ENCODE measurements at places on chromosomes 12 and 14.

DNA sequence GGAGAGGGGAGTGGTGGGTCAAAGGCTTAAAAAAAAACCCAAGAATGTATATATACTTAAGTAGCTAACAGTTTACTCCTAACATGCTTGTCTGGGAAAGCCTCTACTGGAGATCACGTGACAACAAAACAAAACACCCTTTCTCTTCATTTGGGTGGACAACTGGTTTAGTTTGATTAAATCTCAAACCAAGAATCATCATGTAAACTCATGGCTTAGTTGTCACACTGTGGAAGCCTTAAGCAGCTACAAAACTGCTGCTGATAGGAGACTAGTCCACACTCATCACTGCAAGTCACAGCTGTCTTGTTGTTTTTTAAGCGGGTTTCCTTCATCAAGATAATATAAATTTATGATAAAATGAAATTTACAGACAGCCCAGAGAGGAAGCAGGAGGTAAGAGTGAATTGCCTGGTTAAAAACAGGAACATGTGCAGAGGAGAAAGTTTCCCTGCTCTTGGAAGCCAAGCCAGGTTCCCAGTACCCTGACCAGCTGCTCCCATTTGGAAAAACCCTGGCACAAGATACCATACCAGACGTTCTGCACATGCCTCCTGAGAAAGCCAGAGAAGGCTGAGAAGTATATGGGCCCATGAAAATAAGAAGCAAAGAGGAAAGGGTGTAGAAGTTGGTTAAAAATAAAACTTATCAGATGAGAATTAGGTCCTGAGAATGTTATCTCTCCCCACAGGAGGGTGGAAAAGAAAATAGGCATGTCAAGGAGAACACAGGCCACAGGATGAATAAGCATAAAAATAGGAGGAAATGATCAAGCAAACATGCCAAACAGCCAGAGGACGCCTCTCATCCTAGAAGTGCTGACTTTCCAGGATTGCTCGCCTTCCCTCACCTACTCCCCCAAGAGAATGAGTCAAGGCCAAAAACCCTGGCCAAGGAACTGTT is 34.0 kb downstream of the EGLN3 start:
- DNase-seq = no peak

GRCh38 chr14:94056579-94057308 is 24.3 kb downstream of the DDX24 start:
- no peak for DNase-seq

DNA sequence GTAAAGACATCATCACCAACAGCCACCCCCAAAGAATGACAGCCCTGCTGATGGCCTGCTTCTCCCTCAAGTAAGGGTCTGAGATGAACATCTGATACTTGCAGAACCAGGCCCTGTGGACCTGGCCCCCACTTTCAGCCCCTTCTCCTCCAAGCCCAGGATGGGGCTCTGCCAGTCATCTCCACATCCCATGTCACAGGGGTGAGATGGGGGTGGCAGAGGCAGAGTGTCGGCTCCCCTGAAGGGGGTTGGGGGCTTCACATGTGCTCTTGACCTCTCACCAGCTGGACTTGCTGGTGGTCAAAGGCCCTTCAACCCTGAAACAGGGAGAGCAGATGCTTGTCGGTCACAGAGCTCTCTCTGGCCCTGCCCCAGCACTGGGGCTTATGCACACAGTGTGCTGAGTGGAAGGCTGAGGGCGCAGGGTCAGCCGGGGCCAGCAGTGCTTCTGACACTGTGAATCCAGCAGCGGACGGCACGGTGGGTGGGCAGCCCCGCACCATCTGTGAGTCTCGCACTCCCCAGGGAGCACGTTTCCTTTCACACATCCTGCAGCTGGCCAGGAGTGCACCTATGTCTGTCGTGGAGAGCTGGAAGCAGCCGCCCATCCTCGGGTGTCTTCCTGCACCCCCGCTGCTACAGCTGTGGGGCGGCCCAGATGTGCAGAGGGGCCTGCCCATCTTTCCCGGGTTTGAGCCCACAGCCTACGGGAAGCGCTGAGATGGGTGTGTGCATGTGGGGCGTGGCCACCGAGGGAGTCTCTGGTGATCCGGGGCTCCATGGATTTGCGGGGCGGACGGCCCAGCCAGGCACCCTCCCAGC is 94.3 kb downstream of the ADGRD1 start:
- DNase-seq = no peak

DNA sequence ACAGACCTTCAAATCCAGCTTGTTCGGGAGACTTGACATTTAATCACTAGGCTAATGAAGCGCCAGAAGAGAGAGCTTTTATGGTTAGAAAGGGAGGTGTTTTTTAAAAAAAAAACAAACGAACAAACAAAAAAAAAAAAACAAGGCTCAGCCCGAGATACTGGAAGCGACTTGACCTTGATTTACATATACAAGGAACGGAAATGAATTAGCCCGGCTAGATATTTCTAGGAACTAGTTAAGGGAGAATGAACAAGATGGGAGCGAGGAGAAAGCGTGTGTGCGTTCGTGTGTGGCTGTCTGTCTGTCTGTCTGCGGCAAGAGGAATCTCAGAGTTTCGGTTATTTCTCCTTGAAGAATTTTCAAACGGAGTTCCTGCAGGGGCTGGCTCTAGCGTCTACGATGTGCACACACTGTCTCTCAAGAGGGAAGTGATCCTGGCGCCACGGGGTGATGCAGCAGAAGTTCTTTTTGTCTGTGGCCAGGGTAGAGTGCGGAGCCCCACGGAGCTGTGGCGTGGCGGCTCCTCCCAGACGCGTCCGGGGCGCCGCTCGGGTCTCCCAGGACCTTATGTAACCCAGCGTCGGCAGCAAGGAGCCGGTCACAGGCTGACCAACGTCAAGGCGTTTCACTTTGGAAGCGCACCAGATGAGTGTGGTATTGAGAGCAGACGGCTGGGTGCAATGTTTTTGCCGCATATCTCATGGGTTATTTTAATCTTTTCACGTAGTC is 18.8 kb downstream of the SOCS2 start:
- peak; percentile 21 for DNase-seq

DNA sequence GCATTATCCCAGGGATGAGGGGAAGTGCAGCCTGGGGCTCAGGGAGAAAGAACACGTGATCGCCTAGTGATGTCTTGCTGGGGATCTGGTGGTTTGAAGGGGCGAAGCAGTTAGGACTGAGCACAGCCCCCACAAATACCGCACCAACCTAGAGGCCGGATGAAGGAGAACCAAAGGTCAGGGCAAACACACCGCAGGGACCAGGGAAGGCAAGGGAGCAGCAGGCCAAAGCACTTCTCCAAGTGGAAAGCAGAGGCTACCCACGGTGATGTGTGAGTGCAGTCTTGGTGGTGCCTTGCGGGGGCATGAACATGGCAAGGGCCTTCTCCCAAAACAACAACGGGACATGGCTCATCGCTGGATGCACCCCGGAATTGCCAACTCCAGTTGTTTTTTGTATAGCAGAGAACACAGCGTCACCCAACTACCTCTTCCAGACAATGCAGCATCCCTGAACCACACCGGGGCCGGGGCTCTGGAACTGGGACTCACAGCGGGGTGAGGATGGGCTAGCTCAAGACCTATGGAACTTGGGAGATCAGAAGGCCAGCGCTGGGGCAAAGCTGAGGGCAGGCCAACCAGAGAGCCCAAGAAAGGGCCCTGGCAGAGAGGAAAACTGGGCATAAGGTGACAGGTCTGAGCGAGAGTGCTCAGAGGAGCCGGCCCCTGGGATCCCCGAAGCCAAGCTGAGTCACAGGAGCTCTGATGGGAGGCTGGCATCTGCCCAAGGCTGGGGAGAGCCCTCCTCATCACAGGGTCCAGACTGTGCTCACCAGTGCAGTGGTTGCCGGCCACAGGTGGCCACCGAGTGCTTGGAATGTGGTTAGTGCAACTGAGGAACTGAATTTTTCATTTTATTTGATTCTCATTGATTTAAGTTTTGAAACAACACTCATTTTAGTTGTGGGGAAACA is 11.1 kb downstream of the GALNT16 start:
- no peak for DNase-seq

DNA sequence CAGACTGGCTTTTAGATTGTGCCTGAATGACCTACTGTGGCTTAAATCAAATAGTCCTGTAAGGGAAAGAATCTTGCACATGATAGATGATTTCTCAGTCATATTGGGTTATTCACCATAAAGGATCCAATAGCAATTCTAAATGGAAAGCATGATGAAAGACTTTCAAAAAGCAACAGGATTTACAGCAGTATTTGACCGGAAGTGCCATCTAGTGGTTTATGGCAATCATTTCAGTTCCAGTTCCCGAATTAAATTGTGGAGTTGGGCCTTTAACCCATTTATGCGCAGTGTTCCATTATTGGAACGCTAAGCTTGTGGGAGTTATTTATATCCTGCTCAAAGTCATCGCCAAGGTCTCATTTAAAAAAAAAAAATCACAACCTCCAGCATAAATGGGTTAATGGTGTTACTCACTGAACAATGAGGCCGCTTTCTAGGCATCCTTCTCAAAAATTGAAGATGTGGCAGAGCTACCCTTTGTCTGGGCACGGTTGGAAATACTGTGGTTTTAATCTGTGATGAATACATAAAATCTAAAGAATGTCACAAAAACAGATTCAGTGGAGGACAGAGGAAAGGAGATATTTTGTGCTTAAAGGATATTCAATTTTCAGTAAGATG is 60.8 kb upstream of the REP15 start:
- DNase-seq = no peak

DNA sequence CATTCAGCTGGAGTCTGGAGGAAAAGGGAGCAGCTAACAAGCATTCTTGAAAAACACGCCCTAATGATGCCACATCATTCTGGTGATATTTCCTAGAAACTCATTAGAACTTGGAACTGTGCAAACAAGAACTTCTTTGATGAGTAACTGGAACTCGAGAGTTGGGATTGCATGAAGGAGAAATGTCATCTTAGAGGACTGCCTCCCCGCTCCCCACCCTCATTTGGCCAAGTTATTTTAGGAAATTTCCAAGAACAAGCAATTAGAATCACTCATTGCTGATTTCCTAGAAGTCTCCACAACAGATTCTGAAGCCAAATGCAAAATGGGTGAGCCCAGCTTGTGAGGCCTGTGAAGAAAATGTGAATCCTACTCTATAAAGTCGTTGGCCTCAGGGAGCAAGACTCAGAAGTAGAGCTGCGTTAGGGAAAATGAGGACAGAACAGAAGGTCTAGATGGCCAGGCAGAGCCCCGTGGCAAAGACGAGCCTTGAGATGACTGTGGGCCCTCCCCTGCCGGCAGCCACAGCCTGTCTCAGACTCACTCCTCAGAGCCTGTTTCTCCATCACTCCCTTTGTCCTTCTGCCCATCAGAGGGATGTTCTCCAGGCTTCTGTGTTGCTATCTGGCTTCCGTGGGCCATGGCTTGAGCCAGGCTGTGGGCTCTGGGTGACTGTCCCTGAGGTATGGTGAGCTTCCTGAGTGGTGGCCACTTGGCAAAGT is 38.4 kb downstream of the RTL1 start:
- no peak for DNase-seq

GRCh38 chr12:123723011-123723410 is 10.9 kb downstream of the ATP6V0A2 start:
- DNase-seq = no peak

- DNase-seq = no peak
Observed at GRCh38 chr12:92029902-92030586, 115.6 kb downstream of the BTG1 start.

DNA sequence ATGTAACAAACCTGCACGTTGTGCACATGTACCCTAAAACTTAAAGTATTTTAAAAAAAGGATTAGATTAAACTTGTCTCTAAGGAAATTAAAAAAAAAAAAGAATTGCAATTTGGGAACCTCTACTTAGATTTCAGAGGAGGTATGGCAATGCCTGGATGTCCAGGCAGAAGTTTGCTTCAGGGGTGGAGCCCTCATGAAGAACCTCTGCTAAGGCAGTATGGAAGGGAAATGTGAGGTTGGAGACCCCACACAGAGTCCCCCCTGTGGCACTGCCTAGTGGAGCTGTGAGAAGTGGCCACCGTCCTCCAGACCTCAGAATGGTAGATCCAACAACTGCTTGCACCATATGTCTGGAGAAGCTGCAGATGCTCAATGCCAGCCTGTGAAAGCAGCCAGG is 279.6 kb upstream of the CCDC196 start:
- DNase-seq = no peak

- no peak for DNase-seq
Observed at GRCh38 chr14:53510281-53510912, 357.3 kb upstream of the DDHD1 start.

DNA sequence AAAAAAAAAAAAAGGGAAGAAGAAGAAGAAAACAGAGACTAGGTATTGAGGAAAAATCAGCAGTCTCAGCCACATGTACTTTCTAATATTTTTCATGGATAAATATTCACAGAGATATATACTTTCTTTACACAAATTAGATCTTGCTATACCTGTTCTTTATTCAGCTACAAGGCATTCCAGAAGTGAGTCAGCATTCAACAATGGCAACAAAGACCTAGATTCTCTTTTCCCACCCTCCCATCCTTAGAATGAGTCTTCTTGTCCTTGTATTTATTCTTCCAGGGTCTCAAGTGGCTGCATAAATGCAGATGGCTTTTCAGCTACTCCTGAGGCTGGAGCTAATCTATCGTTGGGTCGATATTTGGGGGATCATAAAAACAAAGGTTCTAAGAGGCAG is 93.0 kb downstream of the NT5DC3 start:
- no peak for DNase-seq

GRCh38 chr14:91418387-91419043 is 895 bp upstream of the CCDC88C start:
- peak; percentile 62 for DNase-seq

DNA sequence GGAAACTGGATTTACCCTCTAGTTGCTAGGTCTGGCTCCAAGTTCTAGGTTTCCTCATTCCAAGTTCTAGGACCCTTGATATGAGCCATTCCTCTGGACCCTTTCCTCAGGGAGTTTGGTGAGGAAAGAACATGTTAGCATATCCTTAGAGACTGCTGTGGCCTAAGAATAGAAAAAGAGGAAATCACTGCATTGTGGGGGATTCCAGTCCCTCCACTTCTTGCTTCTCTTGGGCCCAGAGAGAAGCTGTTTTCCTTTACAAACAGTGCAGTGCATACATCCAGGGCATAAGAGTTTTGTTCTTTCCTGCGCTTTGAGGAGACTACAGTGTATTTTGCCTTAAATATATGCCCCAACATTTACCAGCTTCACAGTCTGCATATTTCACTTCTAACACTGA is 59.0 kb downstream of the LLPH start:
- no peak for DNase-seq

DNA sequence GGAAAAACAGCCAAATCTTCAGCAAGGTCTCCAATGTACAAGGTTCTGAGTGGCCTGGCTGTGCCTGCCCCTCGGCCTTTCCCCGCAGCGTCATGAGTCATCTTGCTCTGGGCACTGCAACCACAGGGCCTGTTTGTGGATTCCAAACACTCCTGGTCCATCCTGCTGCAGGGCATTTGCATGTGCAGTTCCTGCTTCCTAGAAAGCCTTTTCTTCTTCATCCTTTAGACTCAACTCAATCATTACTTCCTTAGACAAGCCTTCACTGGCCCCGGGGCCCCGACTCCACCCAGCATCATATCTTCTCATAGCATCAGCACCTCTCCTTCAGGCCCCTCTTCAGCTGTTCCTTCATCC is 101.8 kb upstream of the EGLN3 start:
- no peak for DNase-seq

- no peak for DNase-seq
Observed at GRCh38 chr14:35123388-35123703, 994 bp downstream of the PRORP start.

- no peak for DNase-seq
Observed at GRCh38 chr14:36855396-36855795, 193.7 kb downstream of the PAX9 start.
